AG04449 (cell line): ENCODE measurements at places on chromosomes 13 and 19.

DNA sequence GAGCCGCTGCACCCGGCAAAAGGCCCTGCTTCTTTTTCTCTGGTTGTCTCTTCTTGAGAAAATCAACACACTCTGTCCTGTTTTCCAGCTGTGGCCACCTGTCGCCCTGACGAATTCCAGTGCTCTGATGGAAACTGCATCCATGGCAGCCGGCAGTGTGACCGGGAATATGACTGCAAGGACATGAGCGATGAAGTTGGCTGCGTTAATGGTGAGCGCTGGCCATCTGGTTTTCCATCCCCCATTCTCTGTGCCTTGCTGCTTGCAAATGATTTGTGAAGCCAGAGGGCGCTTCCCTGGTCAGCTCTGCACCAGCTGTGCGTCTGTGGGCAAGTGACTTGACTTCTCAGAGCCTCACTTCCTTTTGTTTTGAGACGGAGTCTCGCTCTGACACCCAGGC lies 17.2 kb downstream of the LDLR start:
- no peak for DNase-seq

GRCh38 chr13:105627270-105627669 lies 908.2 kb downstream of the EFNB2 start:
- DNase-seq: no peak

- no peak for DNase-seq
These were observed 28.2 kb downstream of the ELL start for GRCh38 chr19:18493440-18494266.

- no peak for DNase-seq
These were observed 70.2 kb downstream of the KLF5 start for GRCh38 chr13:73129023-73129422.

GRCh38 chr19:46603195-46603637 lies 2.1 kb downstream of the CALM3 start:
- DNase-seq: no peak

DNA sequence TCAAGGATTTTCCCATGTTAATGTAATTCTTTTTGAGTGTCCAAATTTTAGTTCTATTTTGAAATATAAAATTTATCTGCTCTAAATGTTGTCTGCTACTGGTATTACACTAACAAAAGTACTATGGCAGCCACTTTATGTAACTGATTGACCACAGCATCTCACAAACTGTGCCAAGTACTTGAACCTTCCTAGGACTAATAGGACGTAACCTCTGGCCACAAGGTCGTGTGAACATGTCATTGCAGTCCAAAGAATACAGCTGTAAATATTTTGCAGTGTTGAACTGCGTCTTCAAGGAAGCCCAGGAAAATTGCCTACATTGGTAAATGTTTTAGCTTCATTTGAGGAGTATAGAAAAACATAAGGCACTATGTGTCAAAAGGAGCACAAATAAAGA lies 1.9 kb downstream of the KCTD4 start:
- DNase-seq: no peak

GRCh38 chr19:4732680-4733114 lies 9.1 kb upstream of the DPP9 start:
- no peak for DNase-seq

DNA sequence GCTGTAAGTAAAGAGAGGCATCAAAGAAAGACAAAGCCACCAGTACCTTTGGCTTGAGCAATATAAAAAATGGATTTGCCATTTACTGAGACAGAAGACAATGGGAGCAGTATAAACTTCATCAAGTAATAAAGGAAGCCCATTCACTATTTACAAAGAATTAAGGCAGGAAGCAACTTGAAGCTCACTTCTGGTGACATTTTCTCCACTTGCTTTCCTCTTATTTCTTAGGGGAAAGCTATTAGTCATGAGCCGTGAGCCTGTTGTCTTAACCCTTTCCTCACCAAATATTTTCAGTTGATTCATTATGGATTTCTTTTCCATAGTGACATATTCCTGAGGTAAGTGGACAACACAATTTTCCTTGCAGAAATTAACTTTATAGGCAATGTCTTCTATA lies 156.8 kb downstream of the DNAJC3 start:
- no peak for DNase-seq

GRCh38 chr13:66612983-66613382 lies 617.2 kb downstream of the PCDH9 start:
- no peak for DNase-seq

DNA sequence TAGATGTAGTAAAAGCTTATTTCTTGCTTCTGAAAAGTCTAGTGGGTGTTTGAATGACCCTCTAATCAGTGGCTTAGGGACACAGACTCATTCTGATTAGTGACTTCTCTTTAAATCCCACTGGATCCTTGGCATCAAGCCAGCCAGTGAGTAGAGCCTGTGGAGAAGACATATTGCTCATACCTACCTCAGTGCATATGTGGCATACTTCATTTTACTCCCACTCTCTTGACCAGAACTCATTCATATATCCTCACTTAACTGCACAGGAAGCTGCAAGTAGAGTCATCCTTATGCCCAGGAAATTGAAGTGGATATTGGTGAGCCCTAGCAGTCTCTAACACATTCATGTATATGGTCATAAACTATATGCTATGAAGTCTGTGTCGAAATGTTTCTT lies 148.3 kb downstream of the PDS5B start:
- peak; percentile 34 for DNase-seq

DNA sequence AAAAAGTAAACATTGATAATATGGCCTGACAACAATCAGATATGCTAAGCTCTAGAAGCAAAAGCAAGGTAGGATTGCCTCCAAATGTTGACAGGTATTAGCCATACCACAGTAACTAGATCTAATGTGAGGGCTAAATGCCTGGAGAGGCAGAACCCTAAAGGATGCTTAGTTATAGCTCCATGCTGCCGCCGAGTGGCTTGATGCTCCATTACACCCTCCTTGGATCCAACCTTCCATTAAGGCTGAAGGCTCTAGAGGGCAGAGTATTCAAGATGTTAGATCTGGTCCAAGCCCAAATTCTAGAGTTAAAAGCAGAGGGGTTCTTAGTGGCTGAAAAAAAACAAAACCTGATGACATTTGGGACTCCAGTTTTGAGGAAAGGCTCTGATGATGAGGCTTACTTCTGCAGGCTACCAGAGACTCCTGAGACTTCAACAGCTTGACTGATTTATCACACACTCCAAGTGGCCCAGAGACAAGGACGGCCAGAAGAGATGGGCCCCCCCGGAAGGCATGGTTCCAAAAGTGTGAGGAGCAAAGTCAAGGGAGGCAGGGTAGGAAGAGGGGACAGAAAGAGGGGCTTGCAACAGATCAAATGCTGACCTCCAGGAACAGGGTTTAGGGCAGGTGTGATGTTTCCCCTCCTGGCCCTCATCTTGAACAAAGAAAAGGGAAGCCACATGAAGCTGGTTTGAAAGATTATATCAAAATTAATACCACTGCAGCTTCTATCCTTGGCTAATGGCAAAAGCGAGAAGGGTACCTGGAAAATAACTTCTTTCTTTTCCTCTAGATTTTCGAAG lies 21.9 kb upstream of the CPB2 start:
- DNase-seq: peak; percentile 23

DNA sequence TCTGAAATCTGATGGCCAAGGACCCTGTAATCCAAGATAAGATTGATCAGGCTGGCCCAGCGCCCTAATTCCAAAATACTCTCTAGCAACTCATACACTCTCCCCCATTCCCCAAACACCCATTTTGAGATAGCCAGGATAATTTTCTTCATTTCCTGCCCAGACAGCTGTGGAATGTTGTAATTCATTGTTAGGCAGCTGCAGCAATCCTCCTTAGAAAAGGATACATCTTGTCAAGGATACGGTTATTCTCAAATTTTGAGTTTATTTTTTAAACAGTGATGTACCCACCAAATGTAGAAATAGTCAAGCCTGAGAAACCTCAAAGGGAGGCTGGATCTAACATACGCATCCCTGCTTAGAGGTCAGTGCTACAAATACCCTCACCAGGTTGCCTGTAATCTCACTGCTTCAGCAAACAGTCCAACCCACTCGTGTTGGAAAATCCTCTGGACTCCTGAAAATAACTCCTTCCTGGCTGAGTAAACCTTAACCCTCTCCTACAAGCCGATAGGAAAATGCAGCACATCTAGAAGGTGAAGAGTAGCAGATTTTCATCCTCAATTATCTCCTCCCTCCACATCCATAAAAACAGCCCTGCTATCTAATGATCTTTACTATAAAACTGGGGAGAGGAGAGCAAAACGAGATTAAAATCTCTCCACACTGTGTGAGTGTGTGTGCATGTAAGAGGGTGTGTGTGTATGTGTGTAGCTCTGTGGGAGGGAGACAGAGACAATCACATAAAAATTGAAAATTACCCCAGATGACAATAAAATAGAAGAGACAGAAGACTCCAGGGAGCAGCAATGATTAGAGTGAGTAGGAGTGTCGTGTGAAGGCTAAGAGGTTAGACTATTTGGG lies 683.1 kb downstream of the DIAPH3 start:
- no peak for DNase-seq

DNA sequence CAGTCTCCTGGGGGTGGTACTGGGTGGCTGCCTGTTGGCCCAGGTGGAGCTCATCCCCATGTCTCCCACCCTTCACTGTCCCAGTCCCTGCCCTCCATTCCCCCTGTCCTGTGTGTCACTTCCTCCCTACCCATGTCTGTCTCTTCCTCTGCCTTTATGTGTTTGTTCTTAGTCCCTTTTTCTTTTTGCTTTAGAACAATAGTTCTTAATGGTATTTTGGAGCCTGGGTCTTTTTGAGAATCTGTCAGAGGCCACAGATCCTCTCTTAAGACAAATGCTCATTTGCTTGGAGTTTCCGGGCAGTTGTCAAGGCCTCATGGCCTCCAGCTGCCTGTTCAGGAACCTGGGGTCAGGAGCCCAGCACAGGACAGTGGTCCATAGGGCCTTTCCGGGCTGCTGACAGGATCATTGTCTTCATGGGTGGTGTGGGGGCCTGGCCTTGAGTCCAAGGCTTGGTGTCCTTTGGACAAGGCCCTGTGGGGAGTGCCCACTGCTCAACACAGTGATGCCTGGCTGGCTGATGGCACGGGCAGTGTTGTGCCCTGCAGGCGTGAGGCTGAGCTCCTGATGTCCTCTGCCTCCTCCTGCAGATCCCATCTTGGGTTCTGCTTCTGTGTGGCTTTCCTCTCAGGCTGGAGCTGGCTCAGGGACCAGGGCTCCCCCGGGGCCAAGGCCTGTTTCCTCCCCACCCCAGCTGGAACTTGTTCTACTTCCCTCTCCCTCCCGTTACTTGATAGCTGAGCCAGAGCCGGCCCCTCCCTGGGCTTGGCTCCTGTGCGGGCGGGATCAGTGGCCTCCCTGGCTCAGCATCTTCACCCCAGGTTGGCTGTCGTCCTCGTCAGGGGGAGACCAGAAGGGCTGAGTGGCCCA lies 3.5 kb downstream of the EGLN2 start:
- DNase-seq: no peak

GRCh38 chr13:65830411-65831205 lies 1399.5 kb downstream of the PCDH9 start:
- no peak for DNase-seq

- DNase-seq: no peak
These were observed 284.5 kb downstream of the KCNRG start for GRCh38 chr13:50299546-50300249.

- no peak for DNase-seq
These were observed 217.3 kb downstream of the LHFPL6 start for GRCh38 chr13:39385621-39386231.

- DNase-seq: no peak
These were observed 268.3 kb downstream of the RFC3 start for GRCh38 chr13:34086281-34086680.

DNA sequence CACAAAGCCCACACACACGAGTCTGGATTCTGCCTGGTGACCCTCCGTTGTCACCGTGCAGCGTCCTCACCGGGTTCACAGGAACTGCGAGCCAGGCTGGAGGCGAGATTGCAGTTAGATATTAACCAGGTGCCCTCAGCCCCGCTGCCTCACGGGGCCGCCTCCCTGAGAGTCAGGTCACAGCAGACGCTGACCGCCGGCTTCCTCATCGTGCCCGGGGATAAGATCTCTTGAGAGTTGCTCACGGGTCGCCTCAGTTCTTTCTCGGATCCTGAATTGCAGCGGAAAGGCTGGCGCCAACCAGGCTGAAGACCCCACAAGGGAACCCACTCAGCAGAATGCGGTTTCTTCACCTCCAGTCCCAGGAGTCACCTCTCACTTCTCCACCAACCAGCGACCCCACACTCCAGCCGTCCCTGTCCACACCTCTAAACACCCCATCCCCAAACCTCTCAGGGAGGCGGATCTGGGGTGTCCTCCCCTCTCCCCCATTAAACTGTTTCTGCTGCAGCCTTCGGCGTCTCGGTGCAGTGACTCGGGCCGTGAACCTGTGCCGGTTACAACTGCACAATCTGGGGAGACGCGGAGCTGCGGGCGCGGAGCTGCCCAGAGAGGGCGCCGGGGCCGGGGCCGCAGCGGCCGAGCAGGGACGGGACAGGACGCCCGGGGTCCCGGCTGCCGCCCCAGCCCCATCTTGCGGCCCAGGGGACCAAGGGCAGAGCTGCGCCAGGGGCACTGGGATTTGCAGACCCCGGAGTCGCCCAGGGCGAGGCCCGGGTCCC lies 591 bp downstream of the ZNF823 start:
- DNase-seq: no peak

- peak; percentile 3 for DNase-seq
These were observed 1.0 kb upstream of the ZNF529 start for GRCh38 chr19:36573895-36574720.

GRCh38 chr19:42269478-42270345 lies 660 bp downstream of the CIC start:
- no peak for DNase-seq

DNA sequence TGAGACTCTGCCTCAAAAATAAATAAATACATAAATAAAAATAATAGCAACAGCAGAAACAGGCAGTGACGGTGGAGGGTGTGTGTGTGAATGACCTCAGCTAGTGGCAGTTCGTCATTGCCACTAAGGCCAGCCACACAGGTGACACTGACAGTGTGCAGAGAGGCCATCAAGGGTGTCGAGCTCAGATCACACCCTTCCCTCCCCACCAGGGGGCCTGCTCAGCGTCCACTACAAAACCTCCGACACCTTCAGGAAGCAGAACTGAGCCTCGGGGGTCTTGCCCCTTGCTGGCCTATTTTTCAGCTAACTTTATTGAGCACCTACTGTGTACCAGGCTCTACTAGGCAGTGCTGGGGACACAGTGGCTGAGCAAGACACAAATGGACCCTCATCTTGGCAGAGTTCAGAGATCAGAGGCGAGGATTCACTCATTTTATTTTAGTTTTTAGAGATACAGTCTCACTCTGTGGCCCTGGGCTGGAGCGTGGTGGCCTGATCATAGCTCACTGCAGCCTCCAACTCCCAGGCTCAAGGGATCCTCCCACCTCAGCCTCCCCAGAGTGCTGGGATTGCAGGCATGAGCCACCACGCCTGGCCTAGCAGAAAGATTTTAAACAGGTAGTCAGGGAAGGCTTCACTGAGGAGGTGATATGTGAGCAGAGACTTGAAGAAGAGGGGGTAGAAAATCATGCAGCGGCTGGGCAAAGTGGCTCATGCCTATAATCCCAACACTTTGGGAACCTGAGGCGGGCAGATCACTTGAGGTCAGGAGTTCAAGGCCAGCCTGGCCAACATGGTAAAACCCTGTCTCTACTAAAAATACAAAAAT lies 30.3 kb upstream of the SEMA6B start:
- no peak for DNase-seq

- no peak for DNase-seq
These were observed 2738.9 kb upstream of the PCDH20 start for GRCh38 chr13:64154514-64154913.
